ENCODE measurements at places on chromosomes 3 and 15. TPM values are rescaled to one million over a fixed set of nuclear protein-coding genes. Genes with fewer than 3 reads are reported as not detected.

DNA sequence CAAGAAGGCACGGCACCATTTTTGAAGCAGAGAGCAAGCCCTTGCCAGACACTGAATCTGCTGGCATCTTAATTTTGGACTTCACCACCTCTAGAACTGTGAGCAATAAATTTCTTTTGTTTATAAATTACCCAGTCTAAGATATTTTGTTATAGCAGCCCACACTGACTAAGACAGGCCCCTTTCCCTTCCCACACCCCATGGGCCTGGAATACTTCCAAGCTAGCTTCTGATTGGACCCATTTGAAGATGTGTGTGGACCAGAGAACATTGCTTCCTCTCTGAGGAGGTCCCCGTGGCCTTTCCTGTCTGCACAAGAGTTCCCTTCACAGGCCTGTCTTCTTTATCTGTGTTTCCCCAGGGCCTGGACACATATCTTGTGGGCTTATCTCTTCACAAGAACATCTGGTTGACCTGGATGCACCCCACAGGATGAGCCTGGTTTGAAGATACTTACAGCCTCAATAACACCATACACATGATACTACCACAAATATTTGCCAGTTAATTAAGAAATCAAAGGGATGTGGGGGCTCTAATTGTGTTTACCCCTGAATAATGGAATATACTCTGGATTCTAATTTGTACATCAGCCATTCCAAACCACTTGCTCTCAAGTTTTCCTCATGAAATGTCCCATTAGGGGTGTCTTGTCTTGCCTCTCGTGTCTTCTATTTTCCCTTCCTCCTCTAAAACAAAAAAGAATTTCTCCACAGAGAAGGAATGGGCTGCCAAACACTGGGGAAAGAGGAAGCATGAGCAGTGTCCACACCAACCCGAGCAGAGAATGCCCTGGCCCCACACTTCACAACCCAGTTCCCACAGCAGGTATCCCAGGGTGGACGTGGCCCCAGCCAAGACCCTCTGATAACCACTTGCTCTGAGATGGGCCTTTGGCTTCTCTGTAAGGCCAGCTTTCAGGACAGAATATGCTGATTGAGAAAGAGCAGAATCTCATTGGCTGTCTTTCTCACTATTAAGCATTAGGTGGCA lies 42.5 kb downstream of the GLB1 start:
- DNase-seq: no peak

DNA sequence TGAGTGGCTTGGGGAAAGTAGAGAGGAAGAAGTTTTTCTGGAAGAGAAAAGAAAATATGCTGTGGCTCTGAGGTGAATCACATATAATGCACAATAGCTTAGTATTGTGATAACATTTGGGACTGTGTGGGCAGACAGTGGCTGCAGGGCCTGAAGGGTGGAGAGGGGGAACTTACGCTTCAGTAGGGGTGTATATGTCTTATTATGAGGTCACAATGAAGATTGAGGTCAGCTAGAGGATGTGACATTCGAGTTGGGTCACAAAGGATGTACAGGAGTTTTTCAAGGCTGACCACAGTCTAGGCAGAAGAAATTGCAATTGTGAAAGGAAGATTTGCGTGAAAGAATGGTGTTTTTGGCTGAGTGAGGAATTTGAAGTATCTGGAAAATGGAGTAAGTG lies 414.8 kb downstream of the LPP start:
- no peak for DNase-seq

GRCh38 chr3:76346690-76347089 lies 561.3 kb upstream of the ZNF717 start:
- no peak for DNase-seq

Gene ZNF80
- 23.7 TPM for total RNA-seq

- DNase-seq: no peak
These were observed 2.4 kb downstream of the EIF4G1 start for GRCh38 chr3:184316792-184317191.

- no peak for DNase-seq
These were observed 247.2 kb upstream of the LRRN1 start for GRCh38 chr3:3551981-3552380.
